ENCODE measurements at places on chromosomes 2 and 18.

DNA sequence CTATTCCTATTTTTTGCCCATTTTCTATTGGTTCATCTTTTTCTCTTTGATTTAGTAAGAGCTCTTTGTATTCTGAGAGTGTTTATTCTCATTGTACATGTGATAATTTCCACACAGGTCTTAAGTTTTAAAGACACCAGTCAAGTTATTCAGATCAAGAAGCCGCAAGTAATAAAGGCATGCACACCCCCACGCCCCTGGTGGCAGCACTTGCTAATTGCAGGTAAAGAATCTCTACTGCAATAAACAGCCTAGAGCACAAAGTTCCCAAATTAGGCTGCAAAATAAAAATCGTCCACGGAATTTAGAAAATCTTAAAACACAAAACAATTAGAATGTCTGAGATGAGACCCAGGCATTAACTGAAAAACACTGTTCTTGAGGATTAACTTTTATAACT is 45.2 kb downstream of the ST3GAL5 start:
- peak; percentile 11 for DNase-seq

DNA sequence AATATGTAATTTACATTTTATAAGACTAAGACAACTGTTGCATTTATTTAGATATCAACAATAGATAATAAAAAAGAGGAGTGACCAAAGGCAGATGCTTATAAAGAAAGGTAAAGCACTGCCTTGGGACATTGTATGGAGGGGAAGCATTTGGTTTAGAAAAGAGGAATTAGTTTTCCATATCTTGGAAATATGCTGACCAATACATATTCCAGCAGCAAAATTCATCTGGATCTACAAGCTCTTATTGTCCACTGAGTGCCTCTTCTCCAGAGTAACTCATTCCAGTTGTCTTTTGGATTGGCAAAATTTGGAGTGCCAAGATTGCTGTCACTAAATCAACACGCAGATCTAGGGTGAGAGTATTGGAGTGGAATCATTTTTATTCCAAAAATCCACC is 8.9 kb upstream of the VPS4B start:
- DNase-seq, result no peak

- no peak for DNase-seq
These were observed 169.4 kb upstream of the UNC80 start for GRCh38 chr2:209602259-209602658.

DNA sequence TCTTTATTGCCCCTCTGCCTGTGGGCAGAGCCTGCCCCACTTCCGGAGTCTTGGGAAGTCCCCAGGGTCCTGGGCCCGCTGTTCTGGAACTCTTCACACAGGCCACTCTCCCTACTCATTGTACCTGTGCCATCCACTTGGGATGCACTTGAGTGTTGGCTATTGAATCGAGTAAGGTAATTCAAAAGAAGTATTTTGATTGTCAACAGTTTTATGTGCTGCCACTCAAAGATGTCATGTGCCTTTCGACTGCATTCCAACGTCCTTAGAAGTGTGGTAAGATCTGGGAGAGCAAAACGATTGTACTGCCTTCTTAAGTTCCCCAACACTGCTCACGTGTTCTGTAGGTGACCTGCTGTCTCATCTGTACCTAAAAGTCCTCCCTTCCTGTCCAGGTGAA is 77.0 kb upstream of the SMIM21 start:
- no peak for DNase-seq

GRCh38 chr2:227623226-227623625 is 5.9 kb downstream of the SCYGR4 start:
- no peak for DNase-seq

Data from AML-193 (cell line).